Right hindlimb (tissue), 1 donor: ENCODE measurements at places on chromosomes 13 and 19.
A peak's percentile ranks its signal among the peaks of the same experiment; 100 is the strongest.

GRCh38 chr13:28409648-28410047, 85.3 kb downstream of the FLT1 start:
- no peak for DNase-seq

DNA sequence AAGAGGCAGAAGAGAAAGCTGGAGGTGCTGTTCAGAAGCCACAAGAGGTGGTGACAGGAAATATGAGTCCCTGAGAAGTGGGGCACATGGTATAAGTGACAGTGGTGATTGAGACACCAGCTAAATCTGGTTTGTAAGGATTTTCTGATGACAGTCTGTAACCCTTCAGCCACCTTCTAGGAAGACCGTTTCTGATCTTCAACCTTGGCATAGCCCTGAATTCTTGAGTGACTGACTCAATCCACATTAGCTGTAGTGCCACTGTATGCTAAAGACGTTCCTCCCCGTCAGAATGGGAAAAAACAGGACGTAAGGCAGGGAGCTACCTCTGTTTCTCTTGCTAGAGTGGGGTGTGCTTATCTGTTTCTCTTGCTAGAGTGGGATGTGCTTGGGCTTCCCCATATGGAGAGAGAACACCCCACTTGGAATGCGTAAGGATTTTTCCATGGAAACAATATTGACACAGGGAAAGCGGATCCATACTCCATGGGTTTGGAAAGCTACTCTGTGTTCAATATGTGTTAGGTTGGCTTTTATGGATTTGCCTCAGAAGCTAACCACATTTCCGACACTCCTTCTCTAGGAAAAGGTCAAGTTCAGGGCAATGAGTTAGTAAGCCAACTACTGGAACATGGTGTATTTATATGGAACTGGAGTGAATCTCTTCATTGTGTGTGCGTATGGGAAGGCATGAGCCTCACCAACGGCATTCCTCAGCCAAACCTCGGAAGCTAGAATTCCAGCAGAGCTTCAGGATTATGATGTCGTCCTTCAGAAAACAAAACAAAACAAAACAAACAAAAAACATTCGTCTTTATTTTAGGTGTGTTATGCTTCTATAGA, 948.8 kb upstream of the SLC10A2 start:
- no peak for DNase-seq

GRCh38 chr13:66974889-66975288, 255.2 kb downstream of the PCDH9 start:
- DNase-seq: no peak

GRCh38 chr13:26376430-26376829, 122.5 kb downstream of the CDK8 start:
- no peak for DNase-seq

GRCh38 chr13:97262058-97262457, 39.9 kb downstream of the MBNL2 start:
- DNase-seq: no peak

- DNase-seq: no peak
Observed at GRCh38 chr13:26255691-26256277, 1.9 kb downstream of the CDK8 start.

DNA sequence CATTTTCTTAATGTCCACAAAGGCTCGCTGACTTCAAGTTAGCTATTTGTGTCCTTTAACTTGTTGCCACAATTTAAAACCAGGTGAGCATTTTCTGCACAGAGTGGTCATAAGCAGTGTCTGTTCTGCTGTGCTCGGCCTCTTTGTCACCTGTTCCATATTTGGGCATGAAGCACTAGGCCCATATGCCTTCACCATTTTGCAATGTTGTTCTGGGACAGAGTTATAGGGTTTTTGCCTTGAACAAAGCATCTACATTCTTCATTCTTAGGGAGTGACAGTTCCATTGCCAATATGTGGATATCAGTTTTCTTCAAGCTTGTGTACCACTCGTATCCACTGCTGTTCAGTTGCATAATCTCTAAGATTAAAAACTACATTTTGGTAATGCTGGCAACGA, 56.1 kb downstream of the LRCH1 start:
- DNase-seq: no peak

- no peak for DNase-seq
Observed at GRCh38 chr13:110617321-110618072, 2.2 kb downstream of the NAXD start.

DNA sequence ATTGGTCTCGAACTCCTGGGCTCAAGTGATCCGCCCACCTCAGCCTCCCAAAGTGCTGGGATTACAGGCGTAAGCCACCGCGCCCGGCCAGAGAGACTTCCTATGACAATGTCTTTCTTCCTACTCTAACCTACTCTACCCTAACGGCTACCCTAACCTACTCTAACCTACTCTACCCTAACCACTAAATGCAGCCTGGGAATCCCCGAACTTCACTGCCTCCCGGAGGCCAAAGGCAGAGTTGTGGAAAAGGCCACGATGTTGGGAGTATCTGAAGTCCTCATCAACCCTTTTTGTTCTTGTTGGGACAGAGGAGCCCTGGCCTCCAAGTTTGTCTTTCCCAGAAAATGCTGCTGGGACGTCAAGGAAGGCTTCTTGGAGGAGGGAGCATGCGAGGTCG, 967 bp upstream of the NR2C2AP start:
- no peak for DNase-seq

GRCh38 chr19:49749055-49749716, 13.9 kb downstream of the TSKS start:
- no peak for DNase-seq

GRCh38 chr19:32416749-32417456, 11.3 kb downstream of the DPY19L3 start:
- no peak for DNase-seq

DNA sequence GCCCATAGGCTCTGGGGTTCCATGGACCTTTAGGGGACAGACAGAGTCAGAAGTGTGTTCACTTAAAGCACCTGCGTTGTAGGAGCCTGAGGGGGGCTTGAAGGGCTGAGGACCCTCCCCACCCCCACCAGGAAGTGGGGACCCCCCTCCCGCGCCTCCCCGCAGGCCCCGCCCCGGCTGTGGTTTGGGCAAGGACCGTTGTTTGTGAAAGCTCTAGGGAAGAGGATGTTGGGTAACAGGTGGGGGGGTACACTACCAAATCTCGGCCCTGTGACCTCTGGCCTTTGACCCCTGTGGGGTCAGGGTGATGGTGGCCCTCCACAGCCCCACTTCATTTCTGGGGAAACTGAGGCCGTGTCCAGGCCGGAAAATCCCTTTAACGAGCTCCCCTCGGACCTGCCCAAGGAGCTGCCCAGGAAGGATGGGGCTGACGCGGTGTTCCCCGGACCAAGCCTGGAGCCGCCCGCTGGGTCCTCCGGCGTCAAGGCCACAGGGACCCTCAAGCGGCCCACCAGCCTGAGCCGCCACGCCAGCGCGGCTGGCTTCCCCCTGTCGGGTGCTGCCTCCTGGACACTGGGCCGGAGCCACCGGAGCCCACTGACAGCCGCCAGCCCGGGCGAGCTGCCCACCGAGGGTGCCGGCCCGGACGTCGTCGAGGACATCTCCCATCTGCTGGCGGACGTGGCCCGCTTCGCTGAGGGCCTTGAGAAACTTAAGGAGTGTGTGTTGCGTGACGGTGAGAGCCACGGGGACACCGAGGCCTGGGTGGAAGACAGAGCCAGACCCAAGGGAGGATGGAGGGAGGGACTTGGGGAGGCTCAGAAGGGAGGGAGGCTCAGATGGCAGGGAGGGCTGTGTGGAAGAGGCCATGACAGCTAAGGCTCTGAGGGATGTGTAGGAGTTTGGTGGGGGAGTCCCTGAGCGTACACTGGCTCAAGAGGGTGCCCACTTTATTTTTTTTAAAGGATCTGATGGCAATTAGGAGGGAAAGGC, 1.3 kb downstream of the ARHGAP45 start:
- DNase-seq: no peak

DNA sequence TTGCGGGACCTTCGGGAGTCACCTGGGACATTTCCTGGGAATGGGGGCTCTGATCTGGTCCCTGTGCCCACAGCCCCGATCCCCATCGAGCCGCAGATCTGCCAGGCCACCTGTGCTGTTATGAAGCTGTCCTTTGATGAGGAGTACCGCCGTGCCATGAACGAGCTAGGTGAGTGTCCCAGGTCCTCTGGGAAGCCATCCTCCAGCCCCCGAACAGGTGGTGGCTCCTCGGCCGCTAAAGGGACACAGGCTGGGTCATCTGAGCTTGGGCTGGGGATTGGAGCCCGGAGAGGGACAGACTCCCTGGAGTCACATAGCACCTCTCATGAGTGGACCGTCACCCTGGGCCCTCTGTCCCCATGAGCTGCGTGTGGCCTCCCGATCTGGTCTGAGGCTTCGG, 8.0 kb downstream of the APC2 start:
- DNase-seq: no peak

GRCh38 chr19:3687774-3688706, 12.2 kb downstream of the PIP5K1C start:
- DNase-seq: peak; percentile 18

- DNase-seq: no peak
Observed at GRCh38 chr19:19040417-19040816, 7.0 kb downstream of the ARMC6 start.

GRCh38 chr19:45474606-45475521, 7.1 kb downstream of the FOSB start:
- DNase-seq: peak; percentile 65

GRCh38 chr19:11574689-11575088, 2.8 kb downstream of the ACP5 start:
- DNase-seq: no peak

DNA sequence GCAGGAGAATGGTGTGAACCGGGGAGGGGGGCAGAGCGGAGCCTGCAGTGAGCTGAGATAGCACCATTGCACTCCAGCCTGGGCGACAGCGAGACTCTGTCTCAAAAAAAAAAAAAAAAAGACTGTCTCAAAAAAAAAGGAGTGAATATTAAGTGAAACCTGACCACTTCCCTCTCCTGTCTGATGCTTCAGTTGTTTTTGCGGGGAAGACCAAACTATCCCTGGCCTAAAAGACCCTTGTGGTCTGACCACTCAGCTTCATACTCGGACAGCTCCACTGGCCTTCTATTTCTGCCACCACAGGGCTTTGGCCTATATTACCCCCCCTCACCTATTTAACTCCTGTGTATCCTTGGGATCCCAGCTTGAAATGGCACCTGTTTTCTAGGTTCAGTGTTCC, 2.3 kb downstream of the CLASRP start:
- no peak for DNase-seq

- DNase-seq: no peak
Observed at GRCh38 chr19:28544451-28545261, 668.3 kb downstream of the UQCRFS1 start.

DNA sequence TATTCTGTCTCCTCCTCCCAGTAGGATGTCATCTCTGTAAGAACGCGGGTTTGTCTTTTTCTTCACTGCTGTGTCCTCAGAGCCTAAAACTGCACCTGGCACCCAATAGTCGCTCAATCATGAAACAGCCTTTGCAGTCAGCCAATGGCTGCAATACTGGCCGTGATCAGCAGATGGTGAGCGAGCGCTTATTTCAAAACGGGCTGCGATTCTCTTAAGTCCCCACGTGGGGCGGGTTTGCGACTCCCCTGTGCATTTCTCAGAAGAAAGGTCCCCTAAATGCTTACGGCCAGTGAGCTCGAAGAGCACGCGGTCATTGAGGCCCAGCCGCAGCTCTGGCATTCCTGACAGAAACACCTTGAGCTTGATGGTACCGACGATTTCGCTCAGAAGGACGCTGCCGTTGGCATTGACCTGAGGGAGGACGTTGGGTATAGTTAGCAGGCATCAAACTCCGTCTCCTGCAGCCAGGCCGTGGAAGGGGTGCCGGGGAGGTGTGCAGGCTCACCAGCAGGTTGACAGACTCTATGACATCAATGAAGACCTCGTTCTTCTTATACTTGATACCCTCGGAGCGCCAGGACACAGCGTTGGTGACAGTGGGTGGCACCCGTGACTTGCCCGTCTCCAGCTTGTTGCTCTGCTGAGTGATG, 6.0 kb downstream of the AP1M2 start:
- peak; percentile 88 for DNase-seq

DNA sequence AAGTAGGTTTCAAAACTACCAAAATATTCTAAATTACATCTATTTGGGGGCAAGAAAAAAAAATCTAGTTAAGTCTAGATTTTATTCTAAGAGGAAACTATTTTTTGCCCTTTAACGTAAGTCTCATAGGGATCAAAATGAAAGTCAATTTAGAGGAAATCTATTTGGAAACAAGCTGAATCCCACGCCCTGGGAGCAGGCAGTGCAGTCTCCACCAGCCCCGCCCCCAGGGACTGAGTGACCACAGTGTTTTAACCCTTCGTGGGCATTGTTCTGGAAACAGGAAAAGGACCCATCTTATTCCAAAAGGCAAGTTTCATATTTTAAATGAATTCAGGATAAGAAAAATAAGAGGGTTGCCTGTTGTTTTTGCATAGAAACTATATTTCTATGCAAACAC, 209.7 kb downstream of the SPRY2 start:
- DNase-seq: peak; percentile 69

DNA sequence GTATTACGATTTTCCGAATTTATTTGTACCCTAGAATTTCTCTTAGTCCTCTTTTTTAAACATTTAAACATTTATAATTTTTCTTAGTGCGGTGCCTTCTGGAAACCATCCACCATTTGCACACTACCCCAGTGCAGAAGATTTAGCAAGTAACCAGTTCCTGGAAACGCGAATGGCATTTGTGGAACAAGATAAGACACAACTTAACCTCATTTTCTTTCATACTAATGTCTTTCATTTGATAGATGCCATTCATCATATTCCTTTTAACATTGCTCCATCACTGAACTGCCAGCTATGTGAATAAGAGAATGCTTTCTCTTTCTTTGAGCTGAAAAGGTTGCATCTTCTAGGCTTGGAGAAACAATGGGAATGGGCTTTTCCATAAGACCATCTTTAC, 6.8 kb downstream of the FRY start:
- DNase-seq: no peak

DNA sequence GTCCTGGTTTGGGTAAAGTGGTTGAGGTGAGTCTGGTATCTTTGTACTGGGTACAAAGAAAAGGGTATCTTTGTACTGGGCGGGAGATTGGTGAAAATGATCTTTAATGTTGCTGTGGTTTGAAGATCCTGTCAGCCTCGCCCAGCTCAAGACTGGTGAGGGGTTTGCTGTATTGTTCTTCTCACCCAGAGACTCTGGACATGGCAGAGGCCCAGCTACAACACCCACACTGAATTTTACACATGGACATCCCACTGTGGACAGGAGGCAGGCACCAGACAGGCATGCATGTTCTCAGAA, 42.8 kb downstream of the TPT1 start:
- DNase-seq: no peak

DNA sequence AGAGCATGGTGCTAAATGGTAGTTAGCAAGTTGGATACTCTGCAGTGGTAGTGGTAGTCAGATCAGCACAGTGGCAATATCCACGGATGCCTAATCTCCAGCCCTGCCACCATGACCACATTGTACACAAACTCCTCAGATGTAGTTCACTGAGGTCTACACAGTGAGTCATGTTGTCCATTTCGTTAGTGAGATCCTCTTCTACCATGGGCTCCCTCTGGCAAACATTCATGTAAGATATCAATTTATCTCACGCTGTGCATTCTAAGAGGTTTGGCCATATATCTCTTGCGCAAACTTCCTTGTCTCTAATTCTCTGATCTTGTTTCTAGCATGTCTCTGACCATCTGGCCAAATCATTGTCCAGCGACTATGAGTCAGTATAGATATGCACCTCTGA, 58.2 kb downstream of the POLR1D start:
- DNase-seq: no peak

- DNase-seq: no peak
Observed at GRCh38 chr19:36115453-36116343, at the start of gene TBCB. TSS of gene TBCB (plus strand) at chr19:36115468. CDS start at chr19:36115561, 93 bp downstream.
